Fibroblast of lung (primary cell): ENCODE measurements at places on chromosomes 4 and X. TPM values are rescaled to one million over a fixed set of nuclear protein-coding genes. Genes with fewer than 3 reads are reported as not detected.

LRIT3 gene
- polyA plus RNA-seq: 0.01 TPM in 2 replicates

RBMXL3 gene
- polyA plus RNA-seq: not detected in 2 replicates

GRCh38 chr4:47500776-47501175 lies 15.7 kb downstream of the ATP10D start:
- H3K36me3 ChIP-seq: no peaks in the 10 kb centered on the region
- no peak overlapping the region for H3K27ac ChIP-seq
- DNase-seq: no peak
- H3K27me3 ChIP-seq: no peaks in the 10 kb centered on the region
- no peak overlapping the region for H3K4me3 ChIP-seq
- H3K4me1 ChIP-seq: no peaks in the 10 kb centered on the region

GRCh38 chr4:15060213-15060612 lies 57.9 kb downstream of the CPEB2 start:
- H3K36me3 ChIP-seq: peaks cover 19% of the 10 kb centered on the region
- no peak overlapping the region for H3K27ac ChIP-seq
- H3K4me1 ChIP-seq: no peaks in the 10 kb centered on the region
- no peak overlapping the region for H3K4me3 ChIP-seq

DNA sequence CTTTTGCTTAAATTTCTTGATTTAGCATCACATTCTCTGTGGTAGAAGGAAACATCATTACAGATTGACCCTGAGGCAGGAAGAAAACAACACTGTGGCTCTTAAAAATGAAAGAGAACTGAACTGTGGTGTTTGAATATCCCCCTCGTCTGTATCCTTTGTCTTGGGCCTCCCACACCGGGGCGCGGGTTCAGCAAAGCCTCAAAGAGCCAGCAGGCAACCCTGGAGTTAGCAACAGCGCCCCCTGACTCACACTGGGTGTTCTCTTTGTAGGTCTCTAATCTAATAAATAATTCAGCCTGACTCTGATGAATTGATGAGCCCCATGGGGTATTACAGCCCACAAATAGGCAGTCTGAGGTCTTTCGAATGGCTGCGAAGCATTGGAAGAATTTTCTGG lies 46.1 kb upstream of the CTSO start:
- H3K27ac ChIP-seq: no peak overlapping the region
- H3K4me1 ChIP-seq: no peaks in the 10 kb centered on the region

MTNR1A gene
- 0.14 TPM in 1 of 2 replicates, not detected in the other for polyA plus RNA-seq

- H3K4me3 ChIP-seq: no peak overlapping the region
- peak; percentile 65 for DNase-seq
- no peaks in the 10 kb centered on the region for H3K27me3 ChIP-seq
- H3K36me3 ChIP-seq: no peaks in the 10 kb centered on the region
- no peaks in the 10 kb centered on the region for H3K4me1 ChIP-seq
These were observed 538.5 kb downstream of the BCOR start for GRCh38 chrX:39559229-39559628.

DNA sequence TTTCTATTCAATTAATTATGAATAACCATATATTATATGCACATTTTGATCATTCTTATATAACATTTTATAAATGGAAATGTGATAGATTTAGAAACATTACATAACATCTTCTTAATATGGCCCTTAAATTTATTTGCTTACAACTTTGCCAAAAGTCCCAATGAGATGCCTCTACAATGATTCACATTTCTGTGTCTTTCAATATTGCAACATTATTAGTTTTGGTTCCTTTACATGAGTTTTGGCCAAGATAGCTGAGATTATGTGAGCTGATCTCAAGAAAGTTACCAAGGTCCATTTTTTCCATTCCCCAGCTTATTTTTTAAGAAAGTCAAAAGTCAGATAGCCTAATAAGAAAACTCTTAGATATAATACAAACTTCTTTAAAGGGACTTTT lies 361.2 kb downstream of the PCDH7 start:
- peaks cover 3% of the 10 kb centered on the region for H3K4me1 ChIP-seq
- H3K4me3 ChIP-seq: no peak overlapping the region
- DNase-seq: peak; percentile 83
- no peaks in the 10 kb centered on the region for H3K27me3 ChIP-seq
- no peaks in the 10 kb centered on the region for H3K36me3 ChIP-seq

GAB1 gene
- polyA plus RNA-seq: 13.7 and 18.0 TPM in 2 replicates

GRCh38 chr4:1879485-1879884 lies 8.3 kb downstream of the NSD2 start:
- no peak for DNase-seq
- no peak overlapping the region for H3K27ac ChIP-seq
- no peak overlapping the region for H3K4me3 ChIP-seq
- H3K4me1 ChIP-seq: no peaks in the 10 kb centered on the region
- H3K27me3 ChIP-seq: no peaks in the 10 kb centered on the region

DNA sequence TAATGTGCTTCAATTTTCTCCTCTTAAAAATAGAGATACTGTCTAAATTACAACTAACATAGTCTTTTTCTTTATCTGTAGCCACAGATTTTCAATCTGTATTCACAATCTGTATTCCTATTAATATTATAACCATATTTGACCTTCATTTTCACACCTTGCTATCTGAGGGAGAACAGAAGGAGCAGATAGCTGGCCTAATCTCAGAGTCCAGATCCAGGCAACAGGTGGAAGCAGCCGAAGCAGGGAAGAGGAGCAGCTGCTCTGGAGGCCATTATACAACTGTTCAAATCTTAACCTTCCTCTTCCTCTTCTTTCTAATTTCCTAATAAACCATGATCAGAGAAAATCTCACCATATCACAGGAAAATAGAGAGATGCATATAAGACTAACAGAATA lies 14.2 kb downstream of the SEPSECS start:
- no peak overlapping the region for H3K27ac ChIP-seq
- no peak for DNase-seq
- no peaks in the 10 kb centered on the region for H3K4me1 ChIP-seq
- H3K4me3 ChIP-seq: no peak overlapping the region
